C1 segment of cervical spinal cord (tissue), 14 donors: ENCODE measurements at places on chromosomes 6 and 20.

DNA sequence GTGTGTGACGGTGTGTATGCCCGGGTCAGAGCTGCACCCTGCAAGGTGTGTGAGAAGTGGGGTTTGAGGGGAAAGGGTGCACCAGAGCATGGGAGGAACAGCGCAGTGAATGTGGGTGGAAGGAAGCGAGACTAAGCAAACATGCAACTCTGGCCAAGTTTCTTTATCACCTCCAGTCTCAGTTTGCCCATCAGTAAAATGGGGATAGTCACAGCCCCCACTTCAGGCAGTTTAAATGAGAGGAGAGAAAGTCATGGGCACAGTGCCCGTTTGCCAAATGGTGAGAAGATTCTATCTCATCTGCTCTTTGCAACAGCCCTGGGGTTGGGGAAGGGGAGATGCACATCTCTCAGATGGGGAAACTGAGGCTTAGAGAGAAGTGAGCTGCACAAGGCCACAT, 12.8 kb upstream of the VSTM2L start:
- DNase-seq: no peak

- no peak for DNase-seq
Measured at GRCh38 chr6:21603082-21603952, 9.8 kb downstream of the SOX4 start.

DNA sequence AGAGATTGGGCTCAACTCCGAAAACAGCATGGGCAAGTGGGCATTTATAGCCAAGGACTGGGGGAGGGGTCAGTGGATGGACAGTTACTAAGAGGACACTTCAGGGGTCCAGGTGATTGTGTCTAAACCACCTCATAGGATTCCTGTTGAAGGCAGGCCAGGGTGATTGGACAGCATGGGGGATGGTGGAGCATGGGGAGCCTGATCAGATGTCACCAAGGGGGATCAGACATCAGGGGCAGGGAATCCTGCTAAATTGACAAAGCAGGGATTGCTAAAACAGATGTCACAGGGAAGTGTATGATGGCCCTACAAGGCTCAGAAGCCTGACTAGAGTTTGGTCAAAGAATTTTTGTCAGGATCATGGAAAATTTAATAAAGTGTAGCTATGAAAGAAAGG, 2.4 kb upstream of the PYGB start:
- DNase-seq: no peak

DNA sequence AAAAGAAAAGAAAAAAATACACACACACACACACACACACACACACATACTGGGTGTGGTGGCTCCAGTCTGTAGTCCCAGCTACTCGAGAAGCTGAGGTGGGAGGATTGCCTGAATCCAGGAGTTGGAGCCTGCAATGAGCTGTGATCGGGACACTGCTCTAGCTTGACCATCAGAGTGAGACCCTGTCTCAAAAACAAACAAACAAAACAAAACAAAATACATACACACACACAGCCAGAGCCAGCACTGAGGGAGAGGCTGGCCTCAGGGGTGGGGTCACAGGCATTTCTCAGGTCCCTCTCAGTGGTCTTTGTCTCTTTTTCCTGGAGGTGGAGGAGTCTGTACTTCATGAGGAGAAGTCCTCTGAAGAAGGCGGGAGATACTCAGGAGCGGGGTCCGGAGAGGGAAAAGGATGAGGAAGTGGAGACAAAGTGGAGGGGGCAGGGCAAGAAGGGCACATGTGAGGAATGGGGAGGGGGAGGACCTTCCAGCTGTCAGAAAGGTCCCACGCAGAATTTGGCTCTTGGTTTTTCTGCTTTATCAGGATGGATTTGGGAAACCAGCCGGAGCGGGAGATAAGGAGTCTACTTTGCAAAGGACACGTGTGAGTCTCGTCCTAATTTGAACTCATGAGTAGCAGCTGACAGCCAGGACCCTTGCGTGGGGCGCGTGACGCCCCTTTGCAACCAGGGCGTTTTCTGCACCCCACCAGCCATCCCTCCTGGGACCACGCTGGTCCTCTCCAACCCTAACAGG, 7.7 kb upstream of the MICB start:
- no peak for DNase-seq

- no peak for DNase-seq
Measured at GRCh38 chr20:22394583-22394982, 189.8 kb downstream of the FOXA2 start.

DNA sequence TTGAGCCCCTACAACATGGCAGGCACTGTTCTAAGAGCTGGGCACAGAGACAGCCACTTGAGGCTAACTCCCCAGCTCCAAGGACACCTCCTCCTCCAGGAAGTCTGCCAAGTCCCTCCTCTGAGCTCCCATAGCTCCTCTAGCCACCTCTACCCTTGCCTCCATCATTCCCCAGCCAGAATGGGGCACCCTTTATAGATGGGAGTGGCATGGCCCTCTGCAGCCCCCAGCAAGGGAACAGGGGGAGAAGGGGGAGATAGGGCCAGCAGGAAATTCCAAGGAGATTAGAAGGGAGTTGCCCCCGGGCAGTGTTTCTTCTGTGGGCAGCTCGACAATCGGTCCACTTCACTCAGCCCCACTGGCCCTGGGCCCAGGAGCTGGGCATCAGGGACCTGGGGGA, 19.7 kb upstream of the TLDC2 start:
- DNase-seq: no peak

GRCh38 chr6:11744753-11745152, 33.9 kb downstream of the ADTRP start:
- DNase-seq: no peak

GRCh38 chr6:42569102-42570028, 5.5 kb downstream of the UBR2 start:
- DNase-seq: no peak

- DNase-seq: no peak
Measured at GRCh38 chr6:7180751-7181150, 73.0 kb downstream of the RREB1 start.

GRCh38 chr6:104407957-104408356, 451.8 kb downstream of the HACE1 start:
- DNase-seq: no peak

GRCh38 chr6:50333696-50334095, 284.0 kb upstream of the DEFB112 start:
- no peak for DNase-seq

- DNase-seq: no peak
Measured at GRCh38 chr6:89997456-89998445, 103.5 kb downstream of the GJA10 start.

DNA sequence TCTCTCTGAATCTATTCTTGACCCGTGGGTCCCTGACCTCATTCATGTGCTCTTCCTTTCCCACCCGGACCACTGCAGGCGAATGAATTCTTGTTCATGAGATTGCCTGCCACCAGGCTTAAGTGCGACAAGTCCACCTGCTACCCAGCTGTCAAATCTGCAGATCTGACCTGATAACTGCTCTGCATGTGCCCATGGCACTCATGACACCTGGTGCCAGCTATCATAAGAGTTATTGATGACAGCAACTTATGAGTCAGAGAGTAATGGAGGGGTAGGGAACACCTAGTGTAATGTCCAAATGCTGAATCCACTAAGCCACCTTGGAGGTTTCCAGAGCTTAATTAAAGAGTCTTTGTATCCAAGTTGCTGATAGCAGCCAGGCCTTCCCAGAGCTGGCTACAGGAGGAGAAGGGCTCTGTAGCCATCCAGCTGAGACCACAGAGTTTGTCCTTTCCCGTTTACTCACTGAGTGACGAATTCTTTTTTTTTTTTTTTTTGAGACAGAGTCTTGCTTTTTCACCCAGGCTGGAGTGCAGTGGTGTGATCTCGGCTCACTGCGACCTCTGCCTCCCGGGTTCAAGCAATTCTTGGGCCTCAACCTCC, 17.4 kb downstream of the SHLD1 start:
- DNase-seq: no peak

DNA sequence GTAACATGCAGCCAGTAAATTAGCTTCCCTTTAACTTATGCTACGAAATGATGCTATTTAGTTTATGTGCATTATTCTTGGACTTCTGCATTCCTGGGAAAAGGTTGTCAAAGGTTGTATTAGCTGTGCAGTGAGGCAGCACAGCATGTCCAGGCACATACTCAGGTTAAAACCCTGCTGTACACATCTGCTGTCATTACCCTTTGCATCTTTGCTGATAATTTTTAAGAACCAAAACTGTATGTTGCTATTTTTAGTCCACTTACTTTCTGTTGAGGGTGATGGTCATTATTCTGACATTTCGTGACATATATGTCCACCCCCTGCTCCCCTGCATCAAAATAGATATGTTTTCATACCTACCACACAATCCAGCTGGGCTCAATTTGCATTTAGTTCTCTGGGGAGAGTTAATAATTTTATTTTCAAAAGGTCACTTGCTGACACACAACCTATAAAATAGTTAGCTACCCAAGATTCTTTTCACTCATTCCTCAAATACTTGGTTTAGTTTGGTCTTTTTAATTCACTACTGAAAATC, 142.5 kb upstream of the SPACA1 start:
- DNase-seq: no peak

DNA sequence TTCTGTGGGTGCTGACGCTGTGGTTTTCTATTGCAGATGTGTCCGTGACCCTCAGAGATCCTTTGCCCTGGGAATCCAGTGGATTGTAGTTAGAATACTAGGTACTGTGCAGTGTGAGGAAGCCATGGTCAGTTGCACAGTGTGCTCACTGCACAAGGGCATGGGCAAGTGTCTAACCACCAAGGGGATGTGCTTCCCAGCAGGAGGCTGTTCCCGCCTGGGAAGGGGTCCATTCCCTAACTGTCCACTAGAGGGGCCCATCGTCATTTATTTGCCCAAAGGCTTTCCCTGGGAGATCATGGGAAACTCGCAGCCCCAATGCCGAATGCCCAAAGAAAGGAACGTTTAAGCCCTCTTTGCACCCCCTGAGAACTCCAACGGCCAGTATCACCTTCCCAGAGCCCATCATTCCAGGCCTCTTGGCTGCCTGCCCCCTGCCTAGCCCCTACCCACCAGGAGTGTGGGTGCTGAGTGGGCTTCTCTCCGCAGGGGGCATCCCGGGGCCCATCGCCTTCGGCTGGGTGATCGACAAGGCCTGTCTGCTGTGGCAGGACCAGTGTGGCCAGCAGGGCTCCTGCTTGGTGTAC, 26.2 kb downstream of the SLCO4A1 start:
- DNase-seq: peak; percentile 29

DNA sequence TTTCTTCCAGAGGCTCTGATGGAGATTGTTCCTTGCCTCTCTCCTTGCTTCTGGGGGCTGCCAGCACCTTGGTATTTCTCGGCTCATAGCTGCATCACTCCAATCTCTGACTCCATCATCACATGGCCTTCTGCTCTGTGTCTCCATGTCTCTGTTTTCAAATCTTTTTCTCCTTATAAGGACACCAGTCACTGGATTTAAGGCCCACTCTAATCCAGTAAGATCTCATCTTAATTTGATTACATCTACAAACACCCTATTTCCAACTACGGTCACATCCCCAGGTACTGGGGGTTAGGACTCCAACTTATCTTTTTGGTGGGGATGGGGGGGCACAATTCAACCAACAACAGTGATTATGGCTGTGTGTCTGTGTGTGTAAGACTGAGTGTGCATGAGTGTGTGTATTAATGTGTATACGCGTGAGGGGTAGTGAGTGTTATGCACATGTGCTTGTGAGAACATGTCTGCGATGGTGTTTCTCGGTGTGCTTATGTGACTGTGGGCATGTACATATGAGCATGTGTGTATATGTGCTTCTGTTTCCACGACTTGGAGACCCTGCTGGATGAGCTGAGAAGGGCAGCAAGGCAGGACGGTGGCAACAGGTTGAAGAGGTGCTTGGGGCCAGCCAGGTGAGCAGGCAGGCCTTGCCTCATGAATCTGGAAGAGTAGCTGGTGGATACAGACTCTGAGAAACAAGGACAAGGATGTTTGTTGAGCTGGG, 130.5 kb downstream of the MRPL14 start:
- DNase-seq: no peak

DNA sequence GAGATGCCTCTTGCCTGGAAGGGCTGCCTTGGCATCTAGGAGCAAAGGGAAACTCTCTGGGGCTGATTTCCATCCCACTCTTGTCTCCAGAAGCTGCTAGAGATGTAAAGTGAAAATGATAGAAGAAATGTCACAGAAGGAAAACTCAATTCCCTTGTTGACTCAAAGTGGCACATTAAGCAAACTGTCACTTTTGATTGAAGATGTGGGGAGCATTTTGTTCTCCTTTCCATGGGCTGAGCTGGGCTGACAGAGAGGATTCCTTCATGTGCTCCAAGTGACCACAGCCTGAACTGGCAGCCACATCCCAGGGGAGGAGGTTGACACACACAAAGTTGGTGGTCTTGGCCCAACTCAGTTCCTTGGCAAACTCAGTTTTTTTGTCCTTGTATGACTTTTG, 9.8 kb downstream of the GPR31 start:
- no peak for DNase-seq

- DNase-seq: no peak
Measured at GRCh38 chr20:35443003-35443402, 5.0 kb upstream of the GDF5 start.

GRCh38 chr20:37650661-37651060, 43.2 kb upstream of the CTNNBL1 start:
- no peak for DNase-seq

- DNase-seq: no peak
Measured at GRCh38 chr6:37277001-37277409, 19.1 kb upstream of the TMEM217 start.

DNA sequence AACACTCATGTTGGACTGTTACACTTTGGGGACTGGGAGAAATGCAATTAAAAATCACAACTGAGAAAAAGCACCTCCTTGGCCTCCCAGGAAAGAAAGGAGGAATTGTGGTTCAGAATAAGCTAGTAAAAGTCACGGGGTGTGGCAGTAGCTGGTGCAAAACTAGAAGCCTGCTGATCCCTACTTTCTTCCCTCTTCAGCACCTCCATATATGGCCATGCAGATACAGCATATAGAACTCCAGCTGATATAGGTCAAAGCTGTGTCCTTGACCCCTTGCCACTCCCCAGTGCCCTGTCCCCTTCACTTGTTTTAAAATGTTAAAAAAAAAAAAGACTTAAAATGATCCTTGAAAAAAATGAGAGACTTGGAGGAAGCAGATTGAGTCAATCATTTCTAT, 5.5 kb upstream of the FLRT3 start:
- no peak for DNase-seq

- no peak for DNase-seq
Measured at GRCh38 chr20:63682384-63683139, 13.9 kb upstream of the TNFRSF6B start.

GRCh38 chr6:140579918-140580317, 1205.5 kb upstream of the CITED2 start:
- DNase-seq: no peak

DNA sequence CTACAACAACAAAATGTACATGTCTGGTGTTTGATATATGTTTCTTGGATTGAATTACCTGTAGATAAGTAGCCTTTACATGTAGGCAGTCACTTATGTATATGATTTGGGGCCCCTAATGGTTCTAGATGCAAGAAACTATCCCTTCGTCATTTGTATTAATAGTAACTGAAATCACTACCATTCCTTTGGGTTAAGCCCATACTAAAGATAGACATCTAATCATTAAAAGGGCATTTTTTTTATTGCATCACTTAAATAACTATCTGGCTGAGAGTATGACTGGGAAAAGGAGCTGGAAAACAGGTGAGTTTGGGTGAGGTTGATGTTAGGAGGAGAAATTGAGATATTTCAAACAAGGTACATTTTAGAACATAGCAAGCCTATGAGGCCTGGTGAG, 213.5 kb upstream of the PLN start:
- DNase-seq: no peak

GRCh38 chr6:140636271-140636907, 1261.9 kb upstream of the CITED2 start:
- DNase-seq: peak; percentile 3
